ENCODE measurements at places on chromosomes 13 and 19. TPM values are rescaled to one million over a fixed set of nuclear protein-coding genes. Genes with fewer than 3 reads are reported as not detected.

IGFL2 gene
- total RNA-seq: not detected

- no peak for DNase-seq
Observed at GRCh38 chr13:66899955-66900354, 330.2 kb downstream of the PCDH9 start.

DNA sequence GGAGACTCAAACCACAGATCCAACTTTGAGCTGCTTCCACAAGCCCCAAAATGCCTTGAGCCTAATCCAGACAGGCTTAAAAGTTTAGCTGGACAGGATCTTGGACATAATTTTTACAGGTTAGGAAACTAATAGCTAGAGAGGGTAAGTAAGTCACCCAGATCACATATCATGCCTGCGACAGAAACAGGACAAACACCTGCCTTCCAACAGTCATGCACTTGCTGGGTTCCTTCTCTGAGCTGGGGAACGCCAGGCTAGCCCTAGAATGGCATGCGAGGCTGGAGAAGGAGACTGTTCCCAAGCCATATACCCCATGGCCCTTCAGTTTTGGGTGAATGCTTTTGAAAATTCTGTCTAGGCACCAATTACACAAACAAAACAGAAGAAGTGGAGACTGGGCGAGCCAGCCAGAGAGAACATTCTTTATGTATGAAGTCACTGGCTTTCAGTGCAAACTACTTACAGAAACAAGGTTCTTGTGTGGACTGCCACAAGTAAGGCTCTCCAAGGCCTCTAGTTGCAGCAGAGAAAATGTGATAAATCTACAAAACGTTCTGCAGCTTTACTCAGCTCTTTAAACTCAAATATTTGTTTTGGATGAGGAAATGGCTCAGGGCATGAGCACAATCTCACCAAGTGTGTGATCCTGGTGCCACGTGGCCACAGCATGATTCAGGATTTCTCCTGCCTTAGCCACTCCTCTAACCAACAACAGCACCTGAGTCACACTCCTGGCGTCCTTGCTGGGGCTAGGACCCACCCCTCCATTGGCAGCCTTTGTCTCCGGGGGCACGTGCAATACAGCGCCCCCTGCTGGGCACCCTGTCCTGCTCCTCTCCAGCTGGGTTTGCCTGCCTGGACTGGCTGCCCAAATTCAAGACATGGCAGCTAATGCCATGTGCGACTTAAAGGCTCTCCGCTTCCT lies 73.4 kb upstream of the UBL3 start:
- peak; percentile 59 for DNase-seq

DNA sequence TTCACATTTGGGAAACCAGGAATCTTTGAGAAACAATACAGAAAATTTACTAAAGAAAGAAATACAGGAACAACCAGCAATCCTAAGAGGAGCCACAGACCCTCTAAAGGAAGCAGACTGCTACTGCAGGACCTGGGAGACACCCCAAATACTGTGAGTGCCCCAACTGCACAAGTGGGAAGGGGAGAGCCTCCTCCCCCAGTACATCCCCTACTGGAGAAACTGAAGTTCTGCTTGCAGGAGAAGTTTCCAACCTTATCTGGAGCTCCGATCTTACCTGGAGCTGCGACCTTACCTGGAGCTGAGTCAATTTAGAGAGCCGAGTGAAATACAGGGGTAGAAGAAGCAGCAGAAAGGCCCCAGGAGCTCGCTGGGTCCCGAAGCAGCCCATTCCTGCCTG lies 236.4 kb upstream of the SPRY2 start:
- no peak for DNase-seq

C1QTNF9B gene
- not detected for total RNA-seq

CHMP2A gene
- 76.9 TPM for total RNA-seq

DNA sequence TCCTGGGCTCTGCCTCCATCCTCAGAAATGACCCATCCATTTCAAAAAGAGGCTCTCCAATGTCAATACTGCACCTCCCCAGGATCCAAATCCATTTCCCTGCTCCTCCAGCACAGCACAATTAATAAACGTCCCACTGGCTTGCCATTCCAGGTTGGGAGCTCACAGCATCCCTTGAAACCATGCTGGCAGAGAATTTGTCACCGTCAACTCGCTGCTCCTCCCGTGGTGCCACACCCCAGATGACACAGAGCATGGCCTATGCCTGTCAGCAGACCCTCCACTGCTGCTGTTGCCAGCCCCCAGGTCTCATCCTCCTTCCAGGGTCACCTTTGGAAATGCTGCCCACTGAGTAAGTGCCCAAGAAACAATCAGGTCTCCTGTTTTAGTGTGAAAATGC lies 53.0 kb upstream of the UQCRFS1 start:
- no peak for DNase-seq

DNA sequence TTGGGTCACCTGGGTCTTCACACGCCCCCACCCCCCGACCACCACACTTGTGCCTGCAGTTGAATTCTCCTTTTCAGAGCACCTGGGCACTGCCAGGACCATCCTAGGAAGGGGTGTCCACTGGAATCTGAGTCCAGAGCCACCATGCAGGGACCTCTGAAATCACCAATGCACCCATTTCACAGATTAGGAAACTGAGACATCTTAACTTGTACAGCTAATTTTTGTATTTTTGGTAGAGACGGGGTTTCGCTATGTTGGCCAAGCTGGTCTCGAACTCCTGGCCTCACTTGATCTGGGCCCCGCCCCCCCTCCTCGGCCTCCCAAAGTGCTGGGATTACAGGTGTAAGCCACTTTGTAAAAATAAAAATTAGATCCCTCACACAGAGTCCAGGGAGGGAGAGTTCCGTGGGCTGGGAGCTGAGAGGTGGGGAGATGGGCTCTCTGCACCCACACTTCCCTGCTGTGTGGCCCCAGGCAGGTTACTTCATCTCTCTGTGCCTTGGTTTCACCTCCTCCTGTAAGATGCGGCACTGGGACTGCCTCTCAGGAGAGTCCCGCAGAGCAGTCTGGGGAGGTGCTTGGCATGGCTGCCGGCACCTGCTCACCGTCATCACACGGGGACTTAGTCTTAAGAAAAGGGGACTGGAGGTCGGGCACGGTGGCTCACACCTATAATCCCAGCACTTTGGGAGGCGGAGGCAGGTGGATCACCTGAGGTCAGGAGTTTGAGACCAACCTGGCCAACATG lies 45.9 kb upstream of the C19orf12 start:
- no peak for DNase-seq

DNA sequence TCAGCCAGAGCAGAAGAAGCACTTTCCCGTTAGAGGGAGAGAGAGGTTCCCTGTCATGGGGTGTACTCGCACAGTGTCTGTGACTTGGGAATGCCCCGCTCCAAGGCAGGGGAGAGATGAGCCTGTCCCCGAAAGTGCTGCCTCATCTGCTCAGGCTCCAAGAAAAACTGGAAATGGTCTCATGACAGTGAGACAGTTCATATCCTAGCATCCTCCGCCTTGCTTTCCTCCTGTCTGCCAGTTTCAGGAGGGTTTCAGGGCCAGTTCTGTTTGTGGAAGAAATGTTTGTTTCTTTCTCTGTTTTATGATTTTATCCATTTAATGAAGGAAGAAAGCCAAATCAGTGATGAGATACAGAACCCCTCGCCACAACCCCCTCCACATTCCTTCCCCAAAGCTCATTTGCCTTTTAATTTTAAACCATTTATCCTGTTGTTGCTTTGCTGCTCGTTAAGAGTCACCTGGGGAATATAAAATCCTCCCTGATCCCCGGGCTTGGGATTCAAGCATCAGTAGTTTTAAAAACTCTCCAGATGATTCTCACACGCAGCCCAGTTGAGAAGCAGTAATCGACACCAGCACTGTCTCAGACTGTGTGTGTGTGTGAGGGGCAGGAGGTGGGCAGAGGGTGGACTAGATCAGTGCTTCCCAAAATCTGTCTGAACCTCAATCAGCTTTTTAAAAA lies 144.6 kb upstream of the UBL3 start:
- no peak for DNase-seq

DNA sequence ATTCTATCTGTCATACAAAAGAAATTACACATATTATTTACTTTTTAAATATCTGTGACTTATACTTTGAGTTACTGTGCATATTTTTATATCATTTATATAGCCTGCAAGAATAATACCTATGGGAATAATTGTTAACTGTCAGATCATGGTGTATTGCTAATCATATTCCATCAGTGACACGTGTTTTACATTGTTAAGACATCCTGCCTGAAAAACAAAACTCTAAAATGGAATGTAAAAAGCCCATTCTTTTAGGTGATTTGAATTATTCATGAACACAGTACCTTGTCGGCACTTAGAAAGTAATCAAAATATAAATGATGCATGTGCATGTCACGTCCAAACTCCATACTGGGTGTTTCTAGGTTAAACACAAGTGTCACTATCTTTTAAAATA lies 533.8 kb upstream of the PCDH9 start:
- no peak for DNase-seq

- DNase-seq: no peak
Observed at GRCh38 chr13:84844473-84844872, 954.7 kb downstream of the SLITRK6 start.

PRRG2 gene
- total RNA-seq: 1.5 TPM

DNA sequence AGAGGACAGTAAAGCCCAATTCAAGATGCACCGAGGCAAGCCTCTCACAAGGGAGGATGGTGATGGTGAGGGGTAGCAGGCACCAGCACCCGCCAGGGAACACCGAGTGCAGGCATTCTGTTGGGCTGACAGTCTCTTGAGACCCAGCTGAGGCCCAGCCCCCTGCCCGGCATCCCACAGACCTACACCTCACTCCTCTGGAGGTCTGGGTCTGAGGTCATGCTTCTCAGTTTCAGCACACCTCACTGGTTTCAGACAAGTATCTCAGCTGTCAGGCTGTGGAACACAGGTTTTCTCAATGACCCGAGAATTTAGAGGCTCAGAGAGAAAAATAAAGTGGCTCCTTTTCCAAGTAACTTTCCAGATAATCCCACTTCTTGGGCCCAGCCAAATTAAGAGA lies 27.7 kb upstream of the EPHX3 start:
- DNase-seq: no peak

GRCh38 chr19:35375505-35376307 lies 4.8 kb downstream of the GPR42 start:
- DNase-seq: no peak

CERS1 gene
- 0.28 TPM for total RNA-seq

DNA sequence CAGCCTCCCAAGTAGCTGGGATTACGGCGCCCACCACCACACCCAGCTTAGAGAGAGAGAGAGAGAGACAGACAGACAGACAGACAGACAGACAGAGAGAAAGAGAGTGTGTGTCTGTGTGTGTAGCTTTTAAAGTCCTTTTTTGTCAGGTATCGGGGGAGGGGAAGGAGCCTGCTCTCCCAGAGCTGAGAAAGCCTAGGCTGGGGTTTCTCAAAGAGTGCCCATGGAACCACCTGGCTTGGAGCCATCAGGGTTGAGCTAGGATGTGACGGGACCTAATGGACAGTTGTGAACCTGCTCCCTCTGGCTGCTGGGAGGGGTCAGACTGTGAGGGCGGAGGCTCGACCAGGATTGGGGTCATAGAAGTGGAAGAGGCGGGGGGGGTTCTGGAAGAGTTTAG lies 16.6 kb downstream of the RFX1 start:
- no peak for DNase-seq

TEX26 gene
- not detected for total RNA-seq

KCNN1 gene
- 0.34 TPM for total RNA-seq

DNA sequence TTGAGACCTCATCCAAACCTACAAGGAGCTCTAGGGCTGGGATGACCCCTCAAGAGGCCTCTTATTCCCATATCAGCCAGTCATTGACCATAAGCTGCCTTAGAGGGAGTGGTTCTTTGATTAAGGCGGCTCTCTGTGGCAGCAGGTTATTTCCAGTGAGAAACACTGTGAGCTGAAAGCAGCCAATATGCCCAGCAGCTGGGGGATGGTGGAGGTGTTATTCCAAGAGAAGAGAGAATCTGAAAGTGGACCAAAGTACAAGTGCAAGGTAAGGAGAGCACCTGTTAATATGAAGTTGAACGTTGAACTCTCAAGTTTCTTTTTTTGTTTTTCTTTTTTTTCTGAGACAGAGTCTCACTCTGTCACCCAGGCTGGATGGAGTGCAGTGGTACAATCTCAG lies 20.2 kb upstream of the FNDC3A start:
- DNase-seq: no peak

- DNase-seq: no peak
Observed at GRCh38 chr13:36261011-36261410, 36.6 kb downstream of the CCDC169 start.

DNA sequence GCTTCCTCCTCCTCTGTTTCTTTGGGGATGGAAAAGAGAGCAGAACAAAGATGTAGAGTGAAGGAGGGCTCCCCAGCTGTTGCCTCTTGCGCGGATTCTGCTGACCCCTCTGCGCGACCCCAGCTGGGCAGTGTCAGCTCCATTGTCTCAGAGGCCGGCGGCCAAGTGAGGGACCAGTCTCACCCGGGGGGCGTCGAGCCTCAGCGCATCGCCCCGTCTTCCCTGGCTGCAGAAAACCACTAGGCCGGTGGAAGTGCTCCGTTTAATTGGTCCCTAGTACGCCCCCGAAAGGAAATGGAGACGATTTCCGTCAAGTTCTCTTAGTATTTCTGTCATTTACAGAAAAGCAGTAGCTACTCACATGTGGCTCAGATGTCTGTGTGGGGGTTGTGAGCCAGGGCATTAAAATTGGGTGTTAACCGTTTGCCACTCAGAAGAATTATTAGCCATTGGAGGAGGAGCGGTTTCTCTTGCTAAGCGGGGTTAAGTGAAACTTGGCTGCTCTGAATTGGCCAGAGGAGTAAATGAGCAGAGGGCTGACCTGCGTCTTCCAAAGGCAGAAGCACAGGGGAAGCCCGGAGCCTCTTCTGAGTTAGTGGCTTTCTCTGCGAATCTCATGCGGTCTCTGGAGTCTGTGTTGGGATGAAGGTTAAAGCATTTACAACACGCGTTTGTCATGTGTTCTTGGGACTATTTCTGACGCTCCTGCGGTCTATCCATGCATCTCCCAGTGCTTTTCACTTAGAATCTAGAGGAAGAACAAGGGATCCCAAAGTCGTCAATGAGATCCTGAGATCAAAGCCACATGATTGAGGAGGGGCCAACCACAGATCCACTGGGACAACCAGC lies 132.8 kb upstream of the MYO16 start:
- DNase-seq: no peak

POLRMT gene
- 73.3 TPM for total RNA-seq

GRCh38 chr19:18112989-18113478 lies 15.5 kb downstream of the MAST3 start:
- DNase-seq: peak; percentile 77

DNA sequence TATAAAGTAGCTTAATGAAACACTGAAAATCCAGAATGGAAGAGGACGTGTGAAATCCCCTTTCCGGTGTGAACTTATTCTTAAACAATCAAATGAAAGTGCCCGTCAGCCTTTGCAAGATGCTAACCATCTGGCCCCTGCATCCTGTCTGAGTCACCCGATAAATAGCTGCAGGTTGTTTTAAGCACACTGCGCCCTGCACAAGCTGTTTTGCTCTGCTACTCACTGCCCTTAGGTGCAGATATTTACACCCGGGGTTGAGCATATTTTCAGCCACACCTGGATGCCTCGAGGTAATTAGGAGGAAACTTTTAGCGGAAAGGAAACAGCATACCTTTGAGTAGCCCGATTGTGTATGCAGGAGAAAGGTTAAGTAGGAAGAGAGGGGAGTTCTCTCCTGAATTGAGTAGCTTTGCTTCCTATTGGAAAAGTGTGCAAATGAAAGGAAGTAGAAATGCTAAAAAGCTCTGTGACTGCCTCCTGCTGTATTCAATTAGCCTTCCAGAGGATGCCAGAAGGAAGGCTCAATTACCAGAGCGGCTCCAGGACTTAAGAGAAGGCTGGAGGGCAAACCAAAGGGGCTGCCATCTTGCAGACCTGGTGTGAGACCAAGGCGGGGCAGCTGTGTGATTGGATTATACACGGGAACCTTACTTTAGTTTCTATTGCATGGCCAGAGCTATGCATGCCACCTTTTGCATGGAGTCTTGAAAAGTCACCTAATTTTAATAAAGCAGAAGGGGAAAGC lies 42.5 kb downstream of the IRS2 start:
- DNase-seq: peak; percentile 11
